A549 treated with Mapracorat at 1 μM for 4 hours (cell line): ENCODE measurements at places on chromosomes 12 and 14. TPM values are rescaled to one million over a fixed set of nuclear protein-coding genes. Genes with fewer than 3 reads are reported as not detected.

P2RX2 gene
- total RNA-seq = not detected in 5 replicates

PDZRN4 gene
- total RNA-seq = 0.04 to 0.09 TPM (median 0.07 TPM) in 3 of 5 replicates, not detected in the others

CLEC2D gene
- 0.27 to 1.1 TPM (median 0.48 TPM) in 5 replicates for total RNA-seq

BATF gene
- total RNA-seq = 0.15 TPM in 1 of 5 replicates, not detected in the others

RHEBL1 gene
- total RNA-seq = 3.3 to 6.0 TPM (median 4.6 TPM) in 5 replicates

RIPK3 gene
- total RNA-seq = not detected in 5 replicates

VWF gene
- 0.15 to 0.34 TPM (median 0.18 TPM) in 5 replicates for total RNA-seq

SLC38A6 gene
- 14.1 to 22.3 TPM (median 17.3 TPM) in 5 replicates for total RNA-seq

HOXC5 gene
- 0.33 to 0.82 TPM (median 0.64 TPM) in 5 replicates for total RNA-seq
